Anterior cingulate cortex (tissue), 58 donors: ENCODE measurements at places on chromosomes 2 and 18.

DNA sequence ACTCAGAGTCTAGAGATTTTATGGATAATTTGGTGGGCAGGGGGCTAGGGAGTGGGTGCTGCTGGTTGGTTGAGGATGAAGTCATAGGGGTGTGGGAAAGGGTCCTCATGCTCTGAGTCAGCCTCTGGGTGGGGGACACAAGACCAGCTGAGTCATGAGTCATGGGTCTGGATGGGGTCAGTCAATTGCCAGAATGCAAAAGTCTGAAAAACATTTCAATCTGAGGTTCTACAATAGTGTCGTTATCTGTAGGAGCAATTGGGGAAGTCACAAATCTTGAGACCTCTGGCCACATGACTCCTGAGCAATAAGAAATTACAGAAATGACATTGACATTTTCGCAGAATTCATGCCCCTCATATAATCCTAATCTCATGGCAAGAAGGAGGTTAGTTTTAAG lies 15.1 kb downstream of the NMS start:
- no peak for DNase-seq

- no peak for DNase-seq
These were observed 27.7 kb downstream of the SH3BP4 start for GRCh38 chr2:234979204-234980167.

GRCh38 chr2:240628808-240629618 lies 3.7 kb downstream of the GPR35 start:
- DNase-seq = no peak

GRCh38 chr2:173681881-173682650 lies 283.1 kb downstream of the SP3 start:
- DNase-seq = no peak

DNA sequence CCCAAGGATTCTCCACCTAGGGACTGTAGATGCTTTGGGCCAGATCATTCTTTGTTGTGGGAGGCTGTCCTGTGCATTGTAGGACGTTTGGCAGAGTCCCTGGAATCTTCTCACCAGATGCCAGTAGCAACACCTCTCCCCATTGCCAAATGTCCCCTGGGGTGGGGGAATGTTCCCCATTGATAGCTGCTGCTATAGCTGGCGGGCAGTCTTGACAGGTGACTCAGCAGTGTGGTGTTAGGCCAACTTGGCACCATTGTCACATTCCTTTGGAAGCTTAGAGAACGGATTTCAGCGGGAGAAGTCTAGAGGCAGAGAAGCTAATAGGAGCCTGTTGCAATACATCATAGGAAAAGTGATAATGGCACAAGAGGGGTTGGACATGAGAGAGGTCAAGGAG lies 495.7 kb upstream of the SMIM21 start:
- peak; percentile 57 for DNase-seq

GRCh38 chr18:60279391-60279790 lies 93.2 kb downstream of the MC4R start:
- DNase-seq = no peak

DNA sequence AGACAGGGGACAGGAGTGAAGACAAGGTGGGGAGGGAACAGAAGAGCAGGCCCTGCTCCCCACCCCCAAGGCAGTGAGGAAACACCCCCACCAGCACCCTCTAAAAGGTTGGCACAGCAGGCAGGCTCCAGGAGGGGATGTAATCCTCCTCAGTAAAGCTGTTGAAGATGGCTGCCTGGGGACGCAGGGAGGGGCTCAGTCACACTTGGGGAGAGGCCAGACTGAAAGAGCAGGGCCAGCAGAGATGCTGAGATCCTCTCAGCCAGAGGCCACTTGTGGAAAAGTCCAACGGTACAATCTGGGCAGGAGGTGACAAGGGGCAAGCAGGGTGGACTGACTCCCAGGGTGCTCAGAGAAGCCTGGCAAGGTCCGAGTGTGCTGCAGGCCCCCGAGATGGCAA lies 154.8 kb upstream of the ID2 start:
- no peak for DNase-seq
